CD4-positive, CD25-positive, alpha-beta regulatory T cell (primary cell): ENCODE measurements at places on chromosomes 5 and 9. TPM values are rescaled to one million over a fixed set of nuclear protein-coding genes. Genes with fewer than 3 reads are reported as not detected.

Gene KIAA0825
- polyA plus RNA-seq, result 1.3 TPM

Gene GRM6
- not detected for polyA plus RNA-seq

Gene MEIKIN
- polyA plus RNA-seq, result not detected

Gene HMCN2
- not detected for polyA plus RNA-seq

Gene BTNL3
- not detected for polyA plus RNA-seq

Gene IL4
- not detected for polyA plus RNA-seq

Gene QRFP
- polyA plus RNA-seq, result not detected

Gene SLC31A1
- polyA plus RNA-seq, result 4.8 TPM

Gene PLEKHG4B
- not detected for polyA plus RNA-seq

Gene GGTA1
- polyA plus RNA-seq, result not detected

DNA sequence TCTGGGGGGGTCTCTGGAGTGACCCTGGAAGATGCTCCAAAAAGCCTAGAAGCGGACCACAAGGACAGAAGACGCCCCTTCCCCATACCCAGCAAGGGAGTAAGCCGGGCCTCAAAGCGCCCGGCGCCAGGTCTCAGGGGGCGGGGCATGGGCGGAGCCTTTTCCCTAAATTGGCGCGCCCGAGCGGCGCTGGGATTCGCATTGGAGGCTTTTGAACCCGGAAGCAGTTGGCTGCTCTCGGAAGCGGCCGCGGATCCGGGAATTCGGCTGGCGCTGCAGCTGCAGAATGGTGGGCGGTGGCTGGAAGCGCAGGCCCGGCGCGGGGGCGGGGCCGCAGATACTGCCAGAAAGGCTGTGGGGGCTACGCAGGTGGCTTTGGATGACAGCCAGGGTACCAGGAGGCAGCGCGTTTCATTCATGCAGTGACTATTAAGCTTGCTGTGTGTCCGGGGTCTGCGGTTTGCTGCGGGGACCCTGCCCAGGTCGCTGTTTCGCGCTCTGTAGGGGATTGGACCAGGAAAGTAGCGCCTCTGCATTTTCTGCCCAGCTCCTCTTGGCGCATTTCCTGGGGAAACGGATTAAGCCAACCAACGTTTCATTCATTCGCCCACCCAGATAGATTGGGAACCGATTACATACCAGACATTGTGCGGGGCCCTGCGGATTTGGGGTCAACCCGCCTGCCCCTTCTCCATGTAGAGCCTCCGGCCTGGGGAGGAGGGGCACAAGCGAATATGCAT lies 83.0 kb upstream of the FREM1 start:
- DNase-seq, result peak; percentile 18

- no peak for DNase-seq
These were observed 41.6 kb upstream of the POU5F2 start for GRCh38 chr5:93782978-93783377.

- DNase-seq, result no peak
These were observed 801 bp upstream of the PRSS3 start for GRCh38 chr9:33794560-33794959.

DNA sequence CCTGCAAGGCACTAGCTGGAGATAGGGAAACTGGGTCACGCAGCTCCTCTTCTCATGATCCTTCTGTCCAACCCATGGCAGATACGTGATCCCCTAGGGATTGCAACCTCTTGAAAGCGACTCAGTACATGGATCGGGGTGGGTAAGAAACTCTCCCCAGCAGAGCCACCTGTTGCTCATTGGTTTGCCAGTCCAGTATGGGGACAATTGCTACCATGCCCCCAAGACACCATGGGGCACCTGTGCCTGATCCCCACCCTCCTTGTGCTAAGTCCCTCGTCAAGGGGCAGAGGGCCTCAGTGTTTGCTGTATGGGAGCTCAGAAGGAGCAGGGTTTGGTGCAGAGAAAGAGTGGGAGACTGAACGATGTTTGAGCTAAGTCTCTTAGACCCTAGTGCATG lies 500.9 kb downstream of the ENC1 start:
- DNase-seq, result no peak

DNA sequence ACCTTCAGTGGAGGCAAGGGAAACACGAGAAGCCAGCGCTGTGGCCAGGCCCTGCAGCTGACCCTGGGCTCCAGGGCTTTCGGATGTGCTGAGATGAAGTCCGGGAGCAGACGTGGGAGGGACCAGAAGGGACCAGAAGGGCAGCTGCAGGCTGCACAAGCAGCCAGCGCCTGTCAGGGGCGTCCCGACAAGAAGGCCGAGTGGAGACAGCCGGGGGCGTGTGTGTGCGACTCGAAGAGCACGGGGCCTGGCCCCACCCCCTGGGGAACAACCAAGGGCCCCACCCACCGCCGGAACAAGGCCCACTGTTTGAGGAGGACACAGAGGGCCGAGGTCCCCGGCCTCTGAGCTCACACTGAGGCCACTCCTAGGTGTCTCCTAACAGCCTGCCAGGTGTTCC lies 31.4 kb downstream of the SLC12A7 start:
- DNase-seq, result no peak

GRCh38 chr5:108720391-108720790 lies 27.3 kb upstream of the FER start:
- no peak for DNase-seq

DNA sequence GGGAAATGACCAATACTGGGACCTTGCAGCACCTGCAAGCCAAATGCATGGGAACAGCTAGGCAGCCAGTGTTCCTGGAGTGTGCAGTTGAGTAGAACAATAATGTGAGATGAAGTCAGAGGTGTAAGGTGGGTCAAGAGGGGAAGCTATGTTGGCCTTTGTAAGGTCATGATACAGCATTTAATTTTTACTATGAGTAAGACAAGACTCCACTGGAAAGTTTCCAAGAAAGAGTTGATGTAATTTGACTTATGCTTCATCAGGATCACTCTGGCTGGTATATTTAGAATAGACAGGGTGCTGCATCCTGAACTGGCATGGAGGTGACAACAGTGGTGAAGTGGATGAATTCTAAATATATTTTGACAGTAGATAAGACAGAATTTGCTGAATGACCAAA lies 744.8 kb downstream of the KCTD16 start:
- DNase-seq, result no peak

- DNase-seq, result no peak
These were observed 377.9 kb upstream of the PAPPA start for GRCh38 chr9:115775659-115776058.

DNA sequence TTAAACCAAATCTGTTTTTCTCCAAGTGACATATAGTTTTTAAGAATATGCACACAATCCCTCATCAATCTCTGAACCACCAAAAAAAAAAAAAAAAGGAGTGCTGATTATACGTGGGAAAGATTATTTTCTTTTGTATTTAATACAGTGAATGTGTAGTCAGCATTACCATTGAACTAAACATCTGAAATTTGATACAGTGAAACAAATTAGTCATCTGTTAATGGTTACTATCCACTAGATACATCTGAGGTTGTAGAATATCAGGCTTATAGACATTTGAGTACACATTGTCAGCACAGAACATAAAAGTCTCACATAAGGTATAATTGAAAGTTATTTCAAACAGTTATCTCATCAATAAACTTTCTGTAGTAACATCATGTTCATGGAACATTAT lies 87.0 kb downstream of the SLF1 start:
- DNase-seq, result no peak

DNA sequence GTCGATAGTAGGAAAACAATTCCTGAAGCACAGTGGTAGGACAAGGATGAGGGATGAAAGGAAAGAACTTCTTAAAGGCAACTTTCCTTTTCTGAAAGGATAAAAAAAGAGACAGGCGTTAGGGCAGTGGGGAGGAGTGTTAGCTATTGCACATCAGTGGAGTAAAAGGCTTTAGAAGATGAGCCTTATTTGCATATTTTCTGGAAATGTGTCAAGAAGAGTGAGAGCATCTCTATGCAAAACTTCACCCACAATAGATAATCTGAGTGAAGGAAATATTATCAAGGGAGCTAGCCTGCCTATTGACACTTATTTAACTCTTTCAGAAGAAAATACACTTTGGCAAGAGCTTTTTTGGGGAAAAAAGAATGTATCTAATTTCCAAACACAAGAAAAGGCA lies 151.6 kb downstream of the MACIR start:
- DNase-seq, result no peak

DNA sequence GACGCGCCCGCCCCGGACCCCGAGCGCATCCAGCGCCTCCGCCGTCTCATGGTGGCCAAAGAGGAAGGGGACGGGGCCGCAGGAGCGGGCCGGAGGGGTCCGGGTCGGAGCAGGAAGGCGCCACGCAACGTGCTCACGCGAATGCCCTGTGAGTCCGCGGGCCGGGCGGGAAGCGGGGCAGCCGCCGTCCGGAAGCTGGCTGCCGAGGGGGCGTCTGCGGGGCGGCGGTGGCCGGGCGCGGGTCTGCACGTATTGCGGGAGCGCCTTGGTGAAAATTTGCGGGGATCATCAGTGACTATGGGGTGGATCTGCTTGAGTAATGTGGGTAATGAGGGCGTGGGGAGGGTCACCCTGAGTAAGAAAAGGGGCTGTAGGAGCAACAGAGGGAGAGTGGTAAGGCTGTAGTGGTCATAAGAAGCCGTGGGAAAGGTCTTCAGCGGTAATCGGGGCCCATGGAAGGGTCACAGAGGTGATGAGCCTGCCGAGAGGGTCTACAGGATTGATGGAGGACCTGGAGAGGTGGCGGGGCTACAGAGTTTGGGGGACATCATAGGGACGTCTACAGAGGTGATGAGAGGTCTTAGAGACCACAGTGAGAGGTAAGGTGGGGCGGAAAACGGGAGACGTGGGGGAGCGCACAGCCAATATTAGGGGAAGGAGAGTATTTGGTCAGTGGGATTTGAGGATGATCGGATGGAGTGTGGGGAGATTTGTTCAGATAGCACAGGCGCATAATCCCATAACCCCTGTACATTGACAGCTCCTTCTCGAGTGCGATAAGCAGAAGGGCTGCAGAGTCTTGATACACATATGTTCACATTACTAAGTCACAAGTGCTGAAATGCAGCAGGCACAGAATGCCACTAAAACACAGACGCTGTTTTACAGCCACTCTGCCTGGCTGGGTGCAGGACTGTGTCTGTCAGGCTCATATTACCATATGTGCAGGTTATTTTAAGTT lies 819 bp downstream of the LSM11 start:
- peak; percentile 39 for DNase-seq

DNA sequence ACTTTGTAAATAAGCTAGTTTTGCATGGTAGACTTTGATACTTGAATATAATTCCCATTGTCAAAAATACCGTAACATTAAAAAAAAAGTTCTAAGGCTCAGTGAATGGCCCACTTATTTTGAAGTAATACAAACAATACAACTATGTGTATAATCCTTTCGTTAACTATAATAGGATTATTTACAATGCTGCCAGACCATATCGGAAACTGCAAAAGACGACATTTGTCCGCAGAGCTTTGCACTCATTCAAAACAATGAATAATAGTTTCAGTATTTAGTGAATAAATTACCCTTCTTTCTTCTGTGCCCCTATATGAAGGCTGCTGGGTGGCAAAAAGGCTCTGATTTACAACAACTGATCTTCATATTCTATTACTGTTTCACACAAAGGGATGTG lies 121.8 kb downstream of the DROSHA start:
- no peak for DNase-seq

- DNase-seq, result no peak
These were observed 830.4 kb upstream of the ZNF608 start for GRCh38 chr5:125576822-125577221.

DNA sequence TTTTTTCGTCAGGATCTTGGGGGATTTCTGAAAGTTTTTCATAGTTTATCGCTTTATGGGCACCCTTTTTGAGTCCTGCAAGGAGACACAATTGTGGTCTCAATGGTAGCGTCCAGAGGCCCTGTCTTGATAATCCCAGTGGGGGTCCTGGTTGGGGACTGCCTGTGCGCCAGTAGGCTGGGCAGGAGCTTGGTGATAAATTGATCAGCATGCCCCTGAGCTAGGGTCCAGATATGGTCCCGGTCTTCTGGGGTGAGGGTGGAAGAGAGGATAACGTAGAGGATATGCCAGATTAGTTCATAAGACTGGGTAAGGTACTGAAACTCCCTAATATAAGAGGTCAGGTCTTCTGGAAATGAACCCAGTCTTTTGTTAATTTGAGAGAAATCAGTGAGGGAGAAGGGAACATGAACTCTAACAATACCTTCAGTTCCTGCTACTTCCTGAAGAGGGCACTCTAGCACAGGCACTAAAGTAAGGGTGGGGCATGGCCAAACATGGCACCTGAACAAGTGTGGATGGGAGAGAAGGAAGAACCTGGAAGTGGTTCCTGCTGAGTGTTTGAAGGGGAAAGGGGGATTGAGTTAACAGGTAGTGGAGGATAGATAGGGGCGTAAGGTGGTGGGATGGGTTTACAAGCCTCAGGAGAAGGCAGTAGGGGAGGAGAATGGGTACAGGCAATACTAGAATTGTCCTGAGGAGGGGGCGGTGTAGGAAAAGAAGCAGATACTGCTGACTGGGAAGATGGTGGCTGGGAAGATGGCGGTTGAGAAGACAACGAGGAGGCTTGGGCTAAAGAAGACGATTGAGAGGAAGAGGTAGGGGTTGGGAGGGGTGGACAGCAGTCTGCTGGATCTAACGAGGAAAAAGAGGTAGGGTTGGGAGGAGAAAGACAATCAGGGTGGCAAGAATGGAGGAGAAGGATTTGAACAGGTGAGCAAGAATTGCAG lies 33.8 kb upstream of the ANXA2R start:
- peak; percentile 24 for DNase-seq

DNA sequence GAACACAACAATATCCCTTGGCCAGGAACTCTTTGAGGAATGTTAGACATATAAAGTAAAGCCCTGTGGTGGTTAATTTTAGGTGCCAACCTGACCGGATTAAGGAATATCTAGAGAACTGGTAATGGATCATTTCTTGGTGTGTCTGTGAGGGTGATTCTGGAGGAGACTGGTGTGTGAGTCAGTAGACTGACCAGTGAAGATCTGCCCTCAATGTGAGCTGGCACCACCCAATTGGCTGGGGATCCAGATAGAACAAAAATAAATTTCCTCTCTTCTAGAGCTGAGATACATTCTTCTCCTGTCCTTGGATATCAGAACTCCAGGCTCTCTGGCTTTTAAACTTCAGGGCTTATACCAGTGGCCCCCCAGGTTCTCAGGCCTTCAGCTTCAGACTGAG lies 56.2 kb upstream of the TNPO1 start:
- DNase-seq, result no peak

DNA sequence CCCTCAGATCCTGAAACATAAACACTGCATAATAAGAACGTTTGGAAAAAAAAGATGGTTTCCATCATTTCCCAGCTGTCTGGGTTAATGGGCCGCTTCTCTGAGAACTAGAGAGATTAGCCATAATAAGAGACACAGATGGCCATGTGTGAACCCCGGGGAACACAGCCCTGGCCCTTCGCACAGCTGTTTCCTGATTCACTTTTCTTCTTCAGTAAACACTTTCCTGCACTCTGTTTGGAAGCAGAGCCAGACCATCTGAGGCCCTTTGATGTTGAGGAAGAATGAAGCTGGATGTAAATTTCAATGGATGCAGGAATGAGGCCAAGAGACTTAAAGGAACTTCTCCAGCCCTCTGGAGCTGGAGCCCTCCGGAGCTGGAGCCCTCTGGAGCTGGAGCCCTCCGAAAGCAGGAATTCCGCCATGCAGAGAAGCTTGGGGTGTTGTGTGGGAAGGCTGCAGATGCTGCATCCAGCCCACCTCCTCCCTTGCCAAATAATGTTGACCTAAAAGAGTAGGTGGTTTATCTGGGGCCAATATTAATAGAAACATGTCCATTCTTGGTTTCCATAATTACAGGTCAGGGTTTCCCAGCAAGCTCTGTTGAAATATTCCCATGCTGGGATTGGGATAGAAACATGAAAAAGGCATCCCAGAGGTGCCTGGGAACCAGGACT lies 218.9 kb downstream of the NXNL2 start:
- DNase-seq, result no peak

GRCh38 chr9:114721491-114722079 lies 39.6 kb upstream of the TEX48 start:
- DNase-seq, result no peak
